ENCODE measurements at places on chromosomes 2 and 18. TPM values are rescaled to one million over a fixed set of nuclear protein-coding genes. Genes with fewer than 3 reads are reported as not detected.

CDH7 gene
- not detected for total RNA-seq

DNA sequence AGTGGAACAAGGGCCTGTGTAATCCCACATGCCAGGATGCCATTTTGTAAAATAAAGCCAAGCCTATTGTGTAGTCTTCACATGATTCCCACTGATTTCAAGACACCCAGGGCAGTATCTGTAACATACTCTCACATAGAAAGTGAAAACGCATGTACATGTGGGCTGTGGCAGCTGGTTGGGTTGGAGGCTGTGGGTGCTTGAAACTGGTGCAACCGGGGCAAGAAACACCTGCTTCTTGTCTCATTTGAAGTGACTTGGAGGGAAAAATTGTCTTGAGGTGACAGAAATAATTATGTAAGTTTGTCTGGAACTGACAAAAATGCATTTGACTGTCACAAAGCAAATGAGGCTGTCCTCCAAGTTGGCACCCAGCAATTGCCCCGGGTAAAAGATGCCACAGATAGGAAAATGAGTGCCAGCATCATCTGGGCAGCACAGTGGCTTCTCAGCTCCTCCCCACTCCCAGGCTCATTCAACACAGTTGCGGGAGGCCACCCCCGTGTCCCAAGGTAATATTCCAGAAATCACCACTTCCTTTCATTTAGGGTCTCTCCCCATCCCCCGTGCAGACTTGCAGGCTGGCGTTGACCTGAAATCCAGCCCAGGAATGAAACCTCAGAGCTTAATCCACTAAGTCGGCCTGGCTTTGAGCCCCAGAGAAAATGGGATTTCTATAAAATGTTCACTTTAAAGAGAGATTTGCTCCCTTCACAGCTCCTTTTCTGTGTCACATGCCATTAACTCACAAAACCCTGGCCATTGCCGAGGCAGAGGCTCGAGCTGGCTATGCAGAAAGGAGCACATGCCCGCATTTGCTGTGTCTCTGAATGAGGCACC, 293.9 kb upstream of the PARD3B start:
- no peak for DNase-seq

DNA sequence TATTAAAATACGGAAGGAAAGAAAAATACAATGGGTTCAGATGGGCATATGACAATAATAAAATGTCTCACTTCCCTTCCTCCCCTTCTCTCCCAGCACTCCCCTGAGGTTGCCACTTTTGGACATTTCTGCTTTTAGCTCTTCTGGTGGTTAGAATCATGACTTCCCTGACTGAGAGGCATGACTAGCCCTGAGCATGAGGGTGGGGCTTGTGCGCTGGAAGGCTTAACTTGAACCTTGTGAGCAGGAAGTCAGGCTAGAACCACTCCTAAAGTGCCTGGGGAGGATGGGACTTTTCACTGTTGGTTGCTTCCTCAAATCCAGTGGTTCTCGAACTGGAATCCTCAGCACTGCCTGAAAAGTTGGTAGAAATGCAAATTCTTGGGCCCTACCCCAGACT, 19.7 kb upstream of the ARHGAP25 start:
- no peak for DNase-seq

DNA sequence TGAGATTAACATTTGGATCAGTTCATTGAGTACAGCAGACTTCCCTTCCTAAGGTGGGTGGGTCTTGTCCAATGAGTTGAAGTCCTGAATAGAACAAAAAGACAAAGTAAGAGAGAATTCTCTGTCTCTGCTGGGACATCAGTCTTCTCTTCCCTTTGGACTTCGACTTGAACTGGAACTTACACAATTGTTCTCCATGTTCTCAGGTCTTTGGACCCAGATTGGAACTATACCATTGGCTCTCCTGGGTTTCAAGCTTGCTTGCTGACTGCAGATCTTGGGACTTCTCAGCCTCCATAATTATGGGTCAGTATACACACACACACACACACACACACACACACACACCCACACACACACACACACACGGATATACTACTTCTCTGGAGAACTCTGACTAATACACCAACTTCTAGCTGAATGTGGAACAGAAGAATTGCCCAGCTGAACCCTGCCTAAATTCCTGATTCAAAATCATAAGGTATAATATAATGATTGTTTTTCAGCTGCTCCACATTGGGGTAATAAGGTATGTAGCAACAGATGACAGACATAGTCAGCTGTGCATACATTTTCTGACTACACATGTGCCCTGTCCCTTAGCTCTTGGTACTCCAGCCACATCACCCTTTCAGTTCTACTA, 214.0 kb downstream of the TGIF1 start:
- DNase-seq = no peak

DNA sequence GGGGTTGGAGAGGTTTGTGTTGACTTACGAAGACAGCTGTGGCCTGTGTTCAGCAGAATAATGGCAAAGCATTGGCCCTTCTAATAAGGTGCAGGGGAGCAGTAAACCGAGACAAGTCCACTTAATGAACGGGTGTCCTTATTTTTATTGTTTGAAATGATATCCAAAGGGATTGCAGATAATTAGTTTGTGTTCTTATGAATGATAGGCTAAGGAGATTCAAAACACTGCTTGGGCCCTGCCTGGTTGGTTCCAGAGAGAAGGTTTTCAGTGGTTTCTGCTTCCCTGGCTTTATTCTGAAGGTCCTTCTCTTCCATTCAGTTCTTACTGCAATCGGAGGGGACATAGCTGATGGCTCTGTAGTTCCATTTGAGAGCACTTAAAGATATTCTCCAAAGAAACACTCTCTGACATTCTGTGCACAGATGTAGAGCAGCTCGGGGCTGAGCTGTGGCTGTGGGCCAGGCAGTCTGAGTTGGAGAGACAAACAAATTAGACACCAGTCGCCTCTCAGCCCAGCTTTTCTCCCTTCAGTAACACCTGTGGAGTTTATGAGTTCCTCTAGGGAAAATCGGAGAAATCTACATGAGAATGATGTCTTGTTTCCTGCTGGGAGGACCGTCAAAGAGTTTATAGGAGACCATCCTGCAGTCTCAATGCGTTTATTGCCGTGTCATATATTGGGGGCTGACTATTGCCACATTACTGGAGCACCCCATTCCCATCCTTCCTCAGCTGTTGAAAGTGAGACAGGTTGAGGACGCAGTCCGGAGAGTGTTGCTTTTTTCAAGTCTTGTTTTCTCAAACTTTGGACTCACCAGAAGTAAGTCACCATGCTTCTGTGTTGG, 6.5 kb downstream of the GREB1 start:
- peak; percentile 40 for DNase-seq

DNA sequence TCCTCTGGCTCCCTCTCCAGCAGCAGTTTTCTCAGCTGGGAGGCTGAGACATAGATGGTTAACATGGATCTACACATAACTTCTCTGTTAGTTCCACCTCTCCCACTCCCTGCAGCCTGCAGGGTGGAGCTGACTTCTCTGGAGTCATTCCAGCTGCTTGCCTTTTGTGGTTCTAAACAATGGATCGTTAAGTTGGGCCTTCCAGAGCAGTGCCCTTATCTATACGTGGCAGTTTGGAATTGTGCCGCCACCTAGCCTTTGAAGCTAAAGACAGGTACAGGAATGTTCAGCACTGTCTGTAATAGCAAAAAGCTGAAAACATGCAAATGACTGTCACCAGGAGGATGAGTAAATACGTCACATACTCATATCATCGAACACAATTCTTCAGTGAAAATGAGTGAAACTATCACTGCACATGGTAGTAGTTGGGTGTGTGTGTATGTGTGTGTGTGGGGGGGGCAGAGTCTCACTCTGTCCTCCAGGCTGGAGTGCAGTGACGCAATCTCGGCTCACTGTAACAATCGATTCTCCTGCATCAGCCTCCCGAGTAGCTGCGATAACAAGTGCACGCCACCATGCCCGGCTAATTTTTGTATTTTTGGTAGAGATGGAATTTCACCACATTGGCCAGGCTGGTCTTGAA, 50.3 kb downstream of the SH2D6 start:
- DNase-seq = no peak

- no peak for DNase-seq
These were observed 29.7 kb downstream of the CARF start for GRCh38 chr2:202941771-202942170.

CHRNG gene
- total RNA-seq = not detected

- DNase-seq = no peak
These were observed 52.8 kb upstream of the TMEM182 start for GRCh38 chr2:102708847-102709559.

GRCh38 chr2:180017784-180018183, 10.7 kb upstream of the CWC22 start:
- peak; percentile 87 for DNase-seq

GRCh38 chr2:95277246-95277906, 3.1 kb downstream of the PROM2 start:
- no peak for DNase-seq

GPAT2 gene
- not detected for total RNA-seq

DNA sequence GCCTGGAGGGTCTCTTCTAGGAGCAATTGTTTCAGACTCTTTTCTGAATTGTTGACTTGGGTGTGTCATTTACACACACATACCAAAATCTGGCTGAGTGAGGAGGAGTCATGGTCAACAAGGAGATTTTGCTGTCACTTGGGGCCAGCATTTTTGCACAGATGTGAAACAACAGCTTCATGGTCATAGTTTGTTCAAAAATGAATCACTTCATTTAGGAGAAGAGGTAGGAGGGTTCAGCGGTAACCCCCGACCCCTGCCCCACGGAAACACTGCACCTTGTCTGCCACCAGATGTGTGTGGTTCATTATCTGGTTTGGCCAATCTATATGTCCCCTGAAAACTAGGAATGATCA, 42.2 kb downstream of the LBH start:
- no peak for DNase-seq

PTH2R gene
- total RNA-seq = not detected

DNA sequence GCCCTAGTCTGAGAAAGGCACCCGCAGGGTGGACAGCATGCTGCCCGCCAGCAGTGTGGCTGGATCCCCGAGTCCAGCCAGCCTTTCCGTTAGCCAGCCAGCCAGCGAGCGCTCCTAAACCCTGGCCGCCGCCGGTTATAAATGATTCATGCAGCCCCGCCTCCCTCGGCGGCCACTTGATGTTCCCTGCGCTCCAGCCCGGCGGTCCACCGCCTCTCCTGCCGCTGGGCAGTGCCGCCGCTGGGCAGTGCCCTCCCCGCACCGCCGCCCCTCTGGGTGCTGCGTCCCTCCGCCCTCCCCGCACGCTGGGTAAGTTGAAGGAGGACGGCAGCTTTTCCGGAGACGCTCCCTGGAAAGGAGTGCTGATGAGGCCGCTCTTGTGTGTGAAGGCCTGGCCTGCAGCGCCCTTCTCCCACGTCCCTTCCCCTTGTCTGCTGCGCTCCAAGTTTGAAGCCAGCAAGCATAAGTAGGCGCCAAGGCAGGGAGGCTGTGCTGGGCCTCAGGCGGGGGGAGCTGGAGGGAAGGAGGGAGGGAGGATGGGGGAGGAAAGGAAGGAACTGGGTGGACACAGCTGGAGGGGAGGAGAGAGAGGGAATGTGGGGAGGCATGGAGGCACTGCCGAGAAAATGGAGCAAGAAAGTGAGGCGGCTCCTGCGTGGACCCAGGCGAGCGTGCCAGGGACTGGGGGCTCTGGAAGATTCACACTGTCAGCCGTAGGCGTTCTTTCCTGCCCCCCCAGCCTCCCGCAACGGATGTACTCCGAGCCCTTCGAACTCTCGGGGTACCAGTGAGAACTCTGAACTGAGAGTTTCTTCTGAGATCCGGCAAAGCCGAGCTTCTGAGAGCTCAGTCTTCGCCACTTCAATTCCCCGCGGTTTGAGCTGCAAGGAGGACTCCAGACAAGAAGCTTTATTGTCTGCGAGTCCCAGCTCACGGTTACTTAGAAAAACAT, 131.9 kb downstream of the GLI2 start:
- DNase-seq = peak; percentile 92

DNA sequence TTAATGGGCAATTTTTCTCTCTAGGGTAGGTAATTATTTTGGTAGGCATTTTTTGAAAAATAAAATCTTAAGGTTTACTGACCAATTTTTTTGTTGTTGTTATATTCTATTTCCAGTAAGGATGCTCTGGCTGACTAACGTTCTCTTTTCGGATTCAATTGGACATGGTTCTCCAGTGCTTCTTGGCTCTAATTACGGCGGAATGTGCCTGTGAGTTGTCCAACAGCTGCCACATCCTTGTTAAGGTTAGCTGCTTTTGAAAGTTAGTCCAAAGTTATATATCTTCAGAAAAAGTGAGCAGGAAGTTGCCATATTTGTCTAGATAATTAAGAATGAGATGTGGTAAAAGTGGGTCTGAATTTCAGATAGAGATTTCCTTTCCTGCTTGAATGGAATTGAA, 45.8 kb upstream of the SMIM21 start:
- no peak for DNase-seq

C1QL2 gene
- not detected for total RNA-seq

DNA sequence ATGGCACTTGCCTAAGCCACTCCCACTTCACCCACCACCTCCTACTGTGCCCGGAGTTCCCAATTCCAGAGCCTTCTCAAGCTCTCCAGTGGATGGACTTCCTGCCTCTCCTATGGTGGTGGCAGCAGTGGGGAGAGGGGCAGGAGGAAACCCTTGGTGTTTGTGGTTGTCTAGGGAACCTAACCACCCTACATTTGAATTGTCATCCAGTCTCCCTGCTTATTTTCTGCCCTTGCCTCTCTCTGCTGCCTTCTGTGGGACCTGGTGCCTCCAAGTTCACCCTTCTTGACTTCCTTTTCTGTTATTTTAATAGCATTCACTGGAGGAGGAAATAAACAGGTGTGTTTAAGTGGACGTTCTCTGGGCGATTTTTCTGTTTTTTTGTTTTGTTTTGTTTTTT, 50.0 kb upstream of the HPCAL1 start:
- DNase-seq = no peak

MYO5B gene
- not detected for total RNA-seq

GRCh38 chr18:8948011-8948410, 154.5 kb upstream of the NDUFV2 start:
- DNase-seq = no peak

- DNase-seq = no peak
These were observed 63.6 kb downstream of the FEZ2 start for GRCh38 chr2:36534275-36534799.

GRCh38 chr2:240500561-240501423, 57.0 kb downstream of the ANKMY1 start:
- DNase-seq = peak; percentile 79

DPP10 gene
- total RNA-seq = not detected

KCNG2 gene
- total RNA-seq = not detected

POTEF gene
- not detected for total RNA-seq

GRCh38 chr2:20378891-20379519, 28.4 kb upstream of the PUM2 start:
- peak; percentile 93 for DNase-seq

- DNase-seq = no peak
These were observed 244.0 kb downstream of the PDE11A start for GRCh38 chr2:177828557-177828956.

INO80B gene
- total RNA-seq = 41.9 TPM

DNA sequence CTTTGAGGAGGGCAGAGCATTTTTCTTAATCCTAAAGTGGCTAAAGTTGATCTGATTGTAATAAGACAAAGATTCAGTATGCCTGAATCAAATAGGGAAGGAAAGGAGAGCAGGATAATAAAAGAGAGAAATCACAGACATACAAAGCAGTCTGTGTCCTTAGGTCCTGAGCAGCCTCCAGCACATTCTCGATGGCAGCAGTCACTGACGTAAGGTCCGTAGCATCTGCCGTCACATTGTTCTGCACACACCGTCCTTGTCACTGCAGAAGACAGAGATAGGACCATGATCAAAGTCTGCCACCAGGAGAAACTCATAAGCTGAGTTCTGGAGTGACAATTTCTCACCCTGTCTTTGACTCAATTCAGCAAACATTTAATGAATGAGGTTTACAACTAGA, 813.7 kb downstream of the ERBB4 start:
- no peak for DNase-seq

CLEC4F gene
- not detected for total RNA-seq

Measured in osteocyte (in vitro differentiated cells).